ENCODE measurements at places on chromosomes 4 and X. TPM values are rescaled to one million over a fixed set of nuclear protein-coding genes. Genes with fewer than 3 reads are reported as not detected.

DNA sequence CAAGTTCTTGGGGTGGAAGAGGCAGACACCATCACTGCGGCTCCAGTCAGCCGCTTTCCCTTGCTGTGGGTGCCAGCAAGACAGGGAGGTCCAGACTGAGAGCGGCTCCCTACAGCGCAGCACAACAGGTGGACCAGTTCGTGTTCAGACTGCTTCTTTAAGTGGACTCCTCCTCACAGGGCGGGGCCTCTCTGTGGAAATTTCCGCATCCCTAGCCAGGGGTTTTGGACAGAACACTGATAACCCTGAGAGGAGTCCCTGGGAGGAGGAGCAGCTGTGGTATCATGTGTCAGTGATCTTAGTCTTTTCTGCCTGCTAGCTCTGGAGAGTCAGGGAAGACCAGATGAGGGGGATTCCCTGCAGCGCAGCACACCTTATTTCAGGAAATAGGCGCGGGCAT, 48.5 kb downstream of the MAGEC2 start:
- no peak for DNase-seq
- H3K27ac ChIP-seq = no peak overlapping the region
- H3K27me3 ChIP-seq = no peaks in the 10 kb centered on the region
- no peaks in the 10 kb centered on the region for H3K4me1 ChIP-seq

GRCh38 chr4:7421356-7422150, 13.2 kb downstream of the PSAPL1 start:
- H3K4me1 ChIP-seq = no peaks in the 10 kb centered on the region
- no peaks in the 10 kb centered on the region for H3K27me3 ChIP-seq
- H3K4me3 ChIP-seq = no peak overlapping the region
- no peak overlapping the region for H3K27ac ChIP-seq

- no peaks in the 10 kb centered on the region for H3K27me3 ChIP-seq
- no peaks in the 10 kb centered on the region for H3K36me3 ChIP-seq
- H3K4me1 ChIP-seq = no peaks in the 10 kb centered on the region
- H3K27ac ChIP-seq = no peak overlapping the region
These were observed 49.6 kb downstream of the KLHL13 start for GRCh38 chrX:118066867-118067515.

GRCh38 chr4:65658117-65658516, 12.2 kb downstream of the EPHA5 start:
- no peak overlapping the region for H3K27ac ChIP-seq
- H3K4me1 ChIP-seq = no peaks in the 10 kb centered on the region
- no peak for DNase-seq
- no peak overlapping the region for H3K4me3 ChIP-seq
- H3K36me3 ChIP-seq = no peaks in the 10 kb centered on the region

DNA sequence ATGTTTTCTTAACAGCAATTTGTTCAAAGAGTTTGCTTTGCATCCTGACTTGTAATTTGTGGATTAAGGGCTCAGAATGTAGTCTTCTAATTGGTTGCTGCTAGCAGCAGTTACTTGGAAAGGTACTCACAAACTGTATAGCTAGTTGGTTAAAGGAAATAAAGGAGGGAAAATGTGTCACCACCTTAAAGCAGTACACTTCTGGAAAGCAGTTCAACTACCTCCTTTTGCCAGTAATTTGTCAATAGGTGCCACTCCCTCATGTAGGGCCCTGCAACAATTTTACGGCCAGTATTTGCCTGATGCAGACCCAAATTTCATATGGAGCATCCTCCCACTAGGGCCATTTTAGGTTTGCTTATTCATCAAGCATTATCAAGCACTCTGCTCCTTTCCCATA, 20.8 kb downstream of the AMOT start:
- no peak overlapping the region for H3K27ac ChIP-seq
- no peak for DNase-seq
- no peaks in the 10 kb centered on the region for H3K36me3 ChIP-seq
- H3K4me1 ChIP-seq = peaks cover 30% of the 10 kb centered on the region
- H3K4me3 ChIP-seq = no peak overlapping the region

Gene STK32B
- total RNA-seq = 0.69 TPM
